ENCODE measurements at places on chromosomes 2 and 18.

DNA sequence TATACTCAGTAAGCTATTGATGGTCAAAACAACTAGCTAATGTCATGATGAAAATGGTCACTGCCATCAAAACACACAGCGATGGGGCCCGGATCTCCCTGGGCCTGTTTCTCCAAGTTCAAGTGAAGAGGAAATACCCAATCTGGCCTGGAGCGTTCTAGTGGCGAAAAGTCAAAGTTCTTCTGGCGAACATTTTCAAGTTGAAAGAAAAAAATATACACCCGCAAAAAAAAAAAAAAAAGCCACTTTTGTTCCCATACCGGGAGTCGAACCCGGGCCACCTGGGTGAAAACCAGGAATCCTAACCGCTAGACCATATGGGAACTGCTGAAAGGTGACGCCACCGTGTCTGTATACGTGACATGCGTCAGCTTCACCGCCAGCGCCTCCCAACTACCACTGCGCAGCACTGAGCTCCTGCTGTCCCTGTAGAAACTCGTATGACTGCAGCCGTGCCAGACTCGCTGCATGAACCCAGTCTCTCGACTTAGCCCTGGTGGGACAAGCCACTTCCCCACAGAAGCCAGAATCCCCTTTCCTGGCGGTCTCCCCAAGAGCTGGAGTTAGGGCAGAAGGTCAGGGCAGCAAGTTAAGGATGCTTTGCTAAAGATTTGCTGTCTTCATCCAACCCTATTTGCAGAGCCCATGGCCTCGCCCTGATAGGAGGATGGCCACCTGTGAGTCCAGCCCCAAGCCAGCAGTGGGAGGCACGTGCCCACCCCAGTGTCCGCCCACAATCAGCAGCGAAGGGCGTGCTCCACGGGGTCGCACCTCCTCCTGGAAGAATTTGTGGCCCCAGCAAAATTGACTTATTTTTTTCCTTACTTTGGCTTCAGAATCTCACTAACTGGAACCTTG, 5.6 kb upstream of the IMP4 start:
- peak; percentile 80 for DNase-seq

DNA sequence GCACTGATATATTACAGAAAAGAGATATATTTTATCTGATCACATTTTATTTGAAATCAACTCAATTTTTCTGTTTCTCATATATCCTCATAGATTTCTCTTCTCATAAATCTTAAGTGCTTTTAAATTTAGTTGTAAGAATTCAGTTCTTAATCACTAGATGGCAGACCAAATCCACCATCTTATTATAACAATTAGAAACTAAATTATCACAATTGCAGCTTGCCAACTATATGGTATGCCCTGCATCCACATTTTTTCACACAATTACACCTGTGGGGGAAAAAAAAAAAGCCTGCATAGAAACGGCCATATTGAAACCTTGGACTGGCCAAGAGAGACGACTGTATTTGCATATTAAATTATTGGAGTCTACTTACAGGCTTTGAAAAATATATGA, 64.4 kb downstream of the COL5A2 start:
- DNase-seq, result peak; percentile 48

- DNase-seq, result no peak
Observed at GRCh38 chr2:25380023-25380422, 38.3 kb upstream of the DNMT3A start.

DNA sequence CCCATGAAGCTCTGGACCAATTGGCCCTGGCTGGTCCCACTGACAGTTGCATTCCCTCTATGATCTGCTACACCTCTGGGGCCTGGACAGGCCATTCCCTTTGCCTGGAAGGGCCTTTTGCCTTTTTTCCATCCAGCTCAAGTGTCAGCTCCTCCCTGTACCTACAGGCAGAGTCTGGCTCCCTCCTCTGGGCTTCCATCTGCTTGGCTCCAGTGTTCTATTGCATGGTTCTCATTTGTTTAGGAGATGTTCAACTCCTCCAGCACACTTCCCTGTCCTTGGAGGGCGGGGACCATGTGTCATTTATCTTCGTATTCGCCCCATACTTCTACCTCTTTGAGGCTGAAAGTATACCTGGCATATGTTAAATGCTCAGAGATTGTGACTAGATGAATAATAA, 61.1 kb downstream of the PRKCE start:
- no peak for DNase-seq

GRCh38 chr2:234231460-234231859, 181.0 kb downstream of the SPP2 start:
- no peak for DNase-seq

DNA sequence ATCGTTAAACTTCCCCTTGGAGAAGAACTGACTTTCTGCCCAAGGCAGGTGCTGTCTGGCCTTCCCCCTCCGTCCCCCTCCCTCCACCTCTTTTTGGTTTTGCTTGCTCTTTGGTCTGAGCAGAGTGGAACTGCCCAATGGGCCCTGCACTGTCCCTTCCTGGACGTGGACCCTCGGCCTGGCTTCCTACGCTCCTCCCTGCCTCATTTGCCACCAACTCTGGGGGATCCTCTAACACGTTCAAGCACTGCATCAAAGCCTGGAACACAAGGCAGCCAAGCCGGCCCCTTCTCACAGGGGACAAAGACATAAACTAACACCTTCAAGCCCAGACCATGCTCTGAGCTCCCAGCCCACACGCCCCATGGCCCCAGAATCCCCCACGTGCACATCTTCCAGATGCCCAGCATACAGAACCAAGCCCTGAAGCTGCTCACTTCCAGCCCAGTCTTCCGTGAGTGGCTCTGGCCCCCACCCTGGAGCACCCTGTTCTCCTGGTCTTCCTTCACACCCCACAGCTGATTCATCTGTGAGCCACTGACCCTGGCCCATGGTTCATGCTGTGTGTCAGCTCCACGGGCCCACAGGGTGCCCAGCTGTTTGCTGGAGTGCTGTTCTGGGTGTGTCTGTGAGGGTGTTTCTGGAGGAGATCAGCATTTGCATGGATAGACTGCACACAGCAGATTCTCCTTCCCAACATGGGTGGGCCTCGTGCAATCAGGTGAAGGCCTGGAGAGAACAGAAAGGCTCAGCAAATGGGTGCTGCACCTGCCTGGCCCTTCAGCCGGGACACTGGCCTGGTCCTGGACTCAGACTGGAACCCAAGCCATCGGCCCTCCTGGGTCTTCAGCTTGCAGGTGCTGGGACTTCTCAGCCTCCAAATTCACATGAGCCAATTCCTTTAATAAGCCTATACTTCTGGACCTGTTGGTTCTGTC, 247.1 kb upstream of the SALL3 start:
- no peak for DNase-seq

- DNase-seq, result peak; percentile 75
Observed at GRCh38 chr18:7417727-7418126, 149.4 kb upstream of the PTPRM start.

GRCh38 chr18:35155398-35156117, 85.3 kb upstream of the ZNF397 start:
- no peak for DNase-seq

DNA sequence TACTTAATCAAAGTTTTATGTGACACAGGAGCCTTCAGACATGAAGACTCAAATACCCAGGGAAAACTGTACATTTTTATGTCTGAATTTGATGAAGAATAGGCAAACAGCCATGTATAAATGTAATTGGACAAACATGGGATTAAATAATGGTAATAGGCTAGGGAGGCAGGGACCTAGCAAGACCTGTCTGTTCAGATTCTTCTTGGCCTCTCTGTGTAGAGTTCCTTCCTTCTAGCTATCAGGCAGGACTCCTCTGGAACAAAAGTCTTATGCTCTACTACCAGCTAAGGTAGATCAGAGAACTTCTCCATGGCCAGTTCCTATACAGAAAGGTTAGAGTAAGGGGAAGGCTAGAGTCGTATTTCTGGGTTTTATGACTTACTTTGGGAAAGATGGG, 9.5 kb upstream of the PARD3B start:
- DNase-seq, result no peak

- no peak for DNase-seq
Observed at GRCh38 chr2:221077799-221078198, 494.3 kb downstream of the EPHA4 start.

DNA sequence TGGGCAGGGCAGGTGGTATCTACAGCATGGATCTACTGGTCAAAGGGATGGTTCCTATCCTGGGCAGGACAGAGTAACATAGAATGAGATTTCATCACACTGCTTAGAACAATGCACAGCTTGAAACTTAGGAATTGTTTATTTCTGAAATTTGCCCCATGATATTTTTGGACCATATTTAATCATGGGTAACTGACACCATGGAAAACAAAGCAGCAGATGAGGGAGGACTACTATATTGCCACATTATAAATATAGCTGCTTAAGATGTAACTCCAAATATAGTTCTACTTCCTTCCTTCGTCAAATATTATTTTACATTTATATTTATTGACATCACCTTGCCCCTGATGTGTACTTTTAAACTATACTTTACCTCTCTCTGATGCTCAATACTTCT, 254.7 kb downstream of the PTPRM start:
- DNase-seq, result no peak

GRCh38 chr2:157192445-157193423, 64.8 kb upstream of the GALNT5 start:
- no peak for DNase-seq

GRCh38 chr2:74571058-74571457, 16.5 kb downstream of the DOK1 start:
- no peak for DNase-seq

DNA sequence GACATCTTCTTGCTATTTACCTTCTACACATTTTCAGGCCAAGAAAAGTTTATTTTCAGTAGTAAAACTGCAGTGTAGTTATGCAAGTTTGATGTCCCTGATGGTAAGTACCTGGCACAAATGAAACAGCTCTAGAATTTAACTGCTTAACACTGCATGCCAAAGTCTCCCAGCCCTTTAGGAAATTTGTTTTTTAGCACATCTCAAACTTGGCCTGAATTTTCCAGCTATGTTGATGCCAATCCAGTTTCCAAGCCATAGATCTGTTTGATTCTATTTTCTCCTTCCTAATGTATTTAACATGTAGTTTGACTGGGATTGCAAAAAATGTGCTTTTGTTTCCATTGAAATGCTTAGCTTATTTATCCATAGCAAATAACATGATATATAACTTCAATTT, 29.3 kb upstream of the ZNF385B start:
- DNase-seq, result no peak

DNA sequence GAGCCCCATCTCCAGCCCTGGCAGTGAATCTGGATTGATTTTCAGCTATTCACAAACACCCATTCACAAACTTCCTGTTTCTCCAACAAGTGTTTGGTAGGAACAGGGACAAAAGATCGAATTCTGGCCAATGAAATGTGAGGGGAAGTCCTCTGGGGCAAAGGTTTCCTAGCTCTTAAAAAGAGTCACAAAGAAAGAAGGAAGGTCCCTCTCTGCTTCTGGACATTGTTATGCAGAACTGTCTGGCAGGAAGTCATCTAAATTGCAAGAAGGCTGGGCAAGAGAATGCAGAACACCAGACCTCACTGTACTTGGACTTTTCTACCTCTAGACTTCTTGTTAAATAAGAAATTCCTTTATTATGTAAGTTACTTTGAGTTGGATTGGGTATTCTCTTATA, 137.3 kb downstream of the CCDC148 start:
- no peak for DNase-seq

GRCh38 chr2:154697418-154698252, 860 bp upstream of the KCNJ3 start:
- DNase-seq, result peak; percentile 15

DNA sequence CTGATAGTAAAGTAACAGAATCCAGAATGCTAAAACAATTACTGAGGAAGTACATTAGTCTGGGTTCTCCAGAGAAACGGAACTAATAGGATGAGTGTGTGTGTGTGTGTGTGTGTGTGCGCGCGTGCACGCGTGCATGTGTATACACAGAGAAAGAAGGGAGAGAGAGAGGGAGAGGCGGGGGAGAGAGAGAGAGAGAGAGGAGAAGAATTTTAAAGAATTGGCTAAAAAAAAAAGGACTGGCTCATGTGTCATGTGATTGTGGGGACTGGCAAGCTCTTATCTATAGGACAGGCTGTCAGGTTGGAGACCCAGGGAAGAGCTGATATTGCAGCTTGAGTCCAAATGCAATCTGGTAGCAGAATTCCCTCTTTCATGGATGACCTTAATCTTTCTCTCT, 976.2 kb upstream of the CDH2 start:
- no peak for DNase-seq

GRCh38 chr2:199462956-199463692, 5.4 kb upstream of the SATB2 start:
- peak; percentile 69 for DNase-seq

DNA sequence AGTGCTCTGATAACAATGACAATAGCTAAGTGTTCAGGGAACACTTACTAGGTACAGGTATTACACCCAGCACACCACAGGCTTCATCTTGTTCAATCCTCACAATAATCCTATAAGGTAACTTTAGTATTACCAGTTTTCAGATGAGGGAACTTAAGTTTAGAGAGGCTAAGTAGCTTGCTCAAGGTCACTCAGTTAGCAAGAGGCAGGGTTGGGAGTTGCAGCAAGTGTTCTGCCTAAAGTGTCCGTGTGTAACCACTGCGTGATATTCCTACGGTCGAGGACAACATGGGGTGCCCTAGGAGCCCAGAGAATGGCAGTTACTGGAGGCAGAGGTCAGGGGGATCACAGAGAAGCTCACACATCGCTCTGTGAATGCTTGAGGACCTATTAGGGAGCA, 30.2 kb upstream of the EGR4 start:
- no peak for DNase-seq

DNA sequence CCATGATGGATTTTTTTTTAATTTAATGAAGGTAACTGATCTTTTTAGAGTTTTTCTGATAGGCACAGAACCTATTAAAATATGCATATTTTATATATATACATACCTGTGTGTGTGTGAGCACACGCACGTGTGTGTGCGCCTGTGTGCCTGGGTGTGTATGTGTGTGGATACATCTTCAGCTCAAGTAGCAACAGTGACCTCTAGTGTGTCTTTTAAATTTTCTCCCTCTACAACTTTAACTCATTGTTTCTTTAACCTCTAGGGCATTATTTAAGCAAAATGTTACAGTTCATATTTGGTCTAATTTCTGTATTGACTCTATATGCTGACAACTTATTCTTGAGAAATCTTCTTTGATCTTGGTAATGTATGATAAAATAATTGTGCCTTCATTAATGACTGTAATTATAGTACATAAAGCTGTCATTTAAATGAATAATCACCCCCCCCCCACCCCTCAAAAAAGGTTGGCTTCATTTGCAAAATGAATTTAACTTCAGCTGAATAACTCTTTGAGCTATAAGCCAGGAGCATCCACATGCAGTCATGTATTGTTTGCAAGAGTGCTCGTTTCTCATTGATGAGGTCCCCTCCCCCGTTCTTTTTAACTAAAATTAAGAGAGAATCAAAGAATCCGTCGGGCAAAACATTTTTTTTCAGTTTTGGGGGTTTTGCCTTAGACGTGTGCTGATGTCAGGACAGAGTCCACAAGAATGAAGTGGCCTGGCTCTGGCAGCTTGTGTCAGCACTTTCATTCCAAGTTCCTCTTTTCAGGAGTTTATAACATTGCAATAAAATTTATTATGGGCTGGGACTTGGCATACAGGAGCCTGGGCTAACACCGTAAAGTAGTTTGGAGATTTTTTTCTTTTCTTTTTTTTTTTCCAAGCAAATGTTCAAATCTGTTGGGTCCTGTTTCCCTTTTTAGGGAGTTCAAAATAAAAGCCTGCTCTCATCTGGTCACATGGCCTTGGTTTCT, 80.0 kb downstream of the ETAA1 start:
- DNase-seq, result peak; percentile 55

All from fibroblast of skin of right biceps (primary cell).